ENCODE measurements at places on chromosomes 3 and 15.

DNA sequence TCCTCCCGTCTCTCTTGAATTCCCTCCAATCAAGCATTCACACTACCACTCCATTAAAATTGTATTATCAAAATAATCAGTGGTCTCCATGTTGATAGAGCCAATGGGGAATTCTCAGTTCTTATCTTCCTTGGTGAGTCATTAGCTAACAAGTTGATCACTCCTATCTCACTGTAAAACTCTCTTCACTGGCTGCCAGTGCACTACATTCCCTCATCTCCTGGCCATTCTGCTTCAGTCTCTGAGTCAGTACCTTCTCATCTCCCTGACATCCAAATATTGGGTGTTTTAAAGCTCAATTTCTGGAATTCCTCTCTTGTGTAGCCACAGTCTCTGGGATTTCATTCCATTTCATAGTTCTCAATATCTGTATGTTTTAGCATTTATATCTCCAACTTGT is 175.2 kb downstream of the ALDH1A2 start:
- DNase-seq = no peak

- DNase-seq = no peak
These were observed 133.1 kb downstream of the IL1RAP start for GRCh38 chr3:190646996-190647395.

DNA sequence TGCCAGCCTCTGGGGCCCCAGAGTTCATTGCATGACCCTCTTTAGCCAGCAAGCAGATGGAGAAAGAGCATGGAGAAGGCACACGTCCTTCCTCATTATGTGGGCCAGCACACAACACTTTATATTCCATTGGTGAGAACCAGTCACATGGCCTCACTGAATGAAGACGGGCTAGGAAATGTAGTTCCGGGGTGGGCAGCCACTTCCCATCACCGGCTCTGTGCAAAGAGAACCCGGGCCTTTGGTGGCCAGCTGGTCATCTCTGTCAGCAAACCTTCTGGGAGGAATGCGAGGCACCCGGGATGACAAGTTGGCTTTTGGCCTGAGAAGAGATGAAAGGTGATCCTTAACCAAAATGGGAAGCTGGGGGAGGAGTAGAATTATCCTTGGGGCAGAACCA is 90.2 kb upstream of the VGLL4 start:
- DNase-seq = no peak

DNA sequence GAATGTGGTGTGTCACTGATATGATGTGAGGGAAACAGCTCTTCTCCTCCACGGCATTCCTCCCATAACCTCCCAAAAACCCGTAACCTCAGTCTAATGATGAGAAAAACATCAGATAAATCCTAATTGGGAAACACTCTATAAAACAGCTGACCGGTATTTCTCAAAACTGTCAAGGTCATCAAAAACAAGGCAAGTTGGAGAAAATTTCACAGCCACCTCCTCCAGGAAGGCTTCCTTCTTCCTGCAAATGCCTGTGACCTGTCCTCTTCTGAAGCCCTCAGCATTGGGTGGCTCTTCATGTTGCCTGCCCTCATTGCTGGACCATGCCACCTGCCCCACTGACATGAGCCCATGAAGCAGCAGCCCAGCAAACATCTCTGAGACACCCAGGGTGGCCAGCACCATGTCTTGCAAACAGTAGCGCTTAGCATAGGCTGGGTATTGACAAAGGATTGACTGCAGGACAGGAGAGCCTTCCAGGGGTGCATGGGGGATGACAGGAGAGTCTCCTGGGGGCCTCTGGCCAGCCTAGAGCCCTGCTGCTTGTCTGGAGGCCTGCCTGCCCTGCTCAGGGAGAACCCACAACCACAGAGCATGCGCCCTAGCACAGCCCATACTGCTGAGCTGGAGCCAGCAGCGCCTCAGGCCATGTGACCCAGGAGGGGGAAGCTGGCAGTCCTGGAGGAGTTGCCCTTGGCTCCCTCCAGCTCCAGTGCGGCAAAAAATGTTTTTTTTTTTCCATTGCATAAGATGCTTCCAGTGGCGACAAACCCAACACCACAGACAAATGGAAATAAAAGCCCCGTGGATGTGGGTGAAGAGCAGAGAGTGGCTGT is 49.7 kb downstream of the XXYLT1 start:
- DNase-seq = no peak

DNA sequence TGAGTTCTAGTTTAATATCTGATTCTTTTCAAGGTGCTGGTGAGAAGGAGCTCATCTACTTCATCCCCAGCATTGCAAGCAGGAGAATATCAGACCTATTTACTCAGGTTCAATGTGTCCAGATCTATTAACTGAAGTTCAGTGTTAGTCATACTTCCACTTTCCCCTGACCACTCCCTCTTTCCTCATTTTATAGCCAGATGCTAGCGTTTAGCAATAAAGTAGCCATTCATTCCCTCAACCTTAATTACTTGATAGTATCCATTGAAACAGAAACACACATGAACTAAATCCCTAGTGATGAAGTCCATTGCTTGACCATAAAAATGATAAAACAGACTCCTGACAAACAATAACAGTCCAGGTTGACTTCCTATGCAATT is 60.0 kb downstream of the RPL22L1 start:
- no peak for DNase-seq
